Left renal cortex interstitium (tissue), 4 donors: ENCODE measurements at places on chromosomes 11 and 22. TPM values are rescaled to one million over a fixed set of nuclear protein-coding genes. Genes with fewer than 3 reads are reported as not detected.
A peak's percentile ranks its signal among the peaks of the same experiment; 100 is the strongest.

- no peak for DNase-seq
These were observed 133.4 kb upstream of the CSNK2A3 start for GRCh38 chr11:11486423-11486822.

The UPB1 gene
- polyA plus RNA-seq = 0.52 TPM

The UPK3A gene
- polyA plus RNA-seq = 0.93 TPM

GRCh38 chr11:71474771-71475483 is 21.9 kb downstream of the NADSYN1 start:
- DNase-seq = no peak

The SPDYC gene
- 0.16 TPM for polyA plus RNA-seq

DNA sequence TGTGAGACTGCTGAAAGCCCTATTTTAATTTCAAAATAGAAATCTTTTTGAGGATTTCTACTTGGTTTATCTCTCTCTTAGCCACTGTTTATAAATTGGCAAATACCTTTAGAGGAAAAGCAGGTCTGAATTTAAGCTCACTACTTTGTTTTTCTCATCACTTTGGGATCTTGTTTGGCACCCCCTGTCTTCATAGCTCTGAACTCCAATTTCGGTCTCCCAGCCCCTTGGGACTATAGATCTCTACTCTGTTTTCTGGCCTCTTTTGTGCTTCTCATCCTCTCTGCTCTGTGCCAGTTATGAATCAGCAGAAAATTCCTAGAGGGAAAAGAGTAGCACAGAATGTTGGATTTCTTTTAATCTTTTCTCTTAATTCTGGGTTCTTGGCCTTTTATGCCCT is 118.3 kb downstream of the CYP2R1 start:
- DNase-seq = no peak

- no peak for DNase-seq
These were observed 800.9 kb downstream of the BRD1 start for GRCh38 chr22:49026494-49027367.

The RASSF7 gene
- polyA plus RNA-seq = 71.6 TPM

- no peak for DNase-seq
These were observed 74.8 kb upstream of the PITPNB start for GRCh38 chr22:27993774-27994350.

- DNase-seq = peak; percentile 32
These were observed 79.5 kb downstream of the HORMAD2 start for GRCh38 chr22:30159561-30160353.

- no peak for DNase-seq
These were observed 30.6 kb upstream of the PDE2A start for GRCh38 chr11:72704783-72705265.

DNA sequence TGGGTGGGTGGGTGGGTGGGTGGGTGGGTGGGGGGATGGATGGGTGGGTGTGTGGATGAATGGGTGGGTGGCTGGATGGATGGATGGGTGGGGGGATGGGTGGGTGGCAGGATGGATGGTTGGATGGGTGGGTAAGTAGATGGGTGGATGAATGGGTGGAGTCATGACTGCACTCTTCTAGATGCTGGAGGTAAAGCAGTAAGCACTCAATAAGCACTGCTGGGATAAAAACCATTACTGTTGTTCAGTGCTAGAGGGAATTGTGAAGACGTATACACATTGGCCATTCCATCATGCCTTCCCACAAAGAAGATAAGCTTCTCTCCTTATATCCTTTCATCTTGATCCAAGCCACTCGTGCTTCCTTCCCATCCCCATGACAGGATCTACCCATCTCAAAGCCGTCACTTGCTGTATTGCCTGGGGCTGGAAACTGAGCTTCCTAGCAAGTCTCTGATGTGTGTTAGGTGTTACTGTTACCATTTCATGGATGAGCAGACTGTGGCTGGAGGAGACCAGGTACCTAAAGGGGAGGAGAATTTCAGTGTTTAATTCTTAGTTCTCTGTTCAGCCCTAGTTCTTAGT is 74.8 kb downstream of the MICAL2 start:
- DNase-seq = no peak

The HMOX1 gene
- 39.8 TPM for polyA plus RNA-seq

GRCh38 chr11:12321217-12321937 is 56.0 kb upstream of the PARVA start:
- DNase-seq = no peak

DNA sequence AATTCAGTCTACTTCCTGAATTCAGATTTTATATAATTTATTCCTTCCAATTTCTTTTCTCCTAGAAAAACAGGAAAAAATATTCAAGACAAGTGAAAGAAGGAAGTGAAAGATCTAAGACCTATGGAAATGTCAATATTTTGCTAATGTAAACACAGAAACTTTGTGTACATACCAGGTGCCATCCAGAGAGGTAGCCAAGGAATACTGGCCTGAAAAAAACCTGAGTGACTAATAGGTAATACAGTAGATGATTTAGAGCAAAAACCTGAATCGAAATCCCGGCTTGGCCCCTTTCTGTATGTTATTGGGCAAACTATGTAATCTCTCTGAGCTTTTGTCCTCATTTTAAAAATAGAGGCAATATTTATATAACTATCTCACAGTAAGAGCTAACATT is 59.2 kb upstream of the FSHB start:
- no peak for DNase-seq

- no peak for DNase-seq
These were observed 1.5 kb upstream of the TOLLIP start for GRCh38 chr11:1310772-1311468.

DNA sequence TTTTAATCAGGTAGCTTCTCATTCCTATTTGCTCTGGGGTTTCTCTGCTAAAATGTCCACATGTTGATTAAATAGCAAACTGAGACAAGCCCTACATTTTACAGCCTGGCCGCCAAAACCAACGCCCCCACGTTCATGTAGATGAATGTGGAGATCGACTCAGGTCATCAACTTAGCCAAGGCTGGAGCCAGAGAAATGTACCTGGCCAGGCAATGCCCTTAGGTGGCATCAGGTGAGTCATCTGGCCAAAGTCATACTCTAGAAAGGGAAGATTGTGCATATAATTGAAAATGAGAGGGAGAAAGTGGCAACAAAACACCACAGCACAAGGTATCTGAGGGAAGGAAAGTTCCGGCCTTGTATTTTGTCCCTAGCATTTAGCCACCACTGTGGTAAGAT is 37.1 kb upstream of the CCDC89 start:
- no peak for DNase-seq

The DERL3 gene
- 6.6 TPM for polyA plus RNA-seq

GRCh38 chr11:71450939-71451338 is 2.1 kb upstream of the NADSYN1 start:
- no peak for DNase-seq

The ZBED4 gene
- 19.1 TPM for polyA plus RNA-seq

The GPHA2 gene
- polyA plus RNA-seq = 3.1 TPM

The FRMD8 gene
- polyA plus RNA-seq = 24.4 TPM

DNA sequence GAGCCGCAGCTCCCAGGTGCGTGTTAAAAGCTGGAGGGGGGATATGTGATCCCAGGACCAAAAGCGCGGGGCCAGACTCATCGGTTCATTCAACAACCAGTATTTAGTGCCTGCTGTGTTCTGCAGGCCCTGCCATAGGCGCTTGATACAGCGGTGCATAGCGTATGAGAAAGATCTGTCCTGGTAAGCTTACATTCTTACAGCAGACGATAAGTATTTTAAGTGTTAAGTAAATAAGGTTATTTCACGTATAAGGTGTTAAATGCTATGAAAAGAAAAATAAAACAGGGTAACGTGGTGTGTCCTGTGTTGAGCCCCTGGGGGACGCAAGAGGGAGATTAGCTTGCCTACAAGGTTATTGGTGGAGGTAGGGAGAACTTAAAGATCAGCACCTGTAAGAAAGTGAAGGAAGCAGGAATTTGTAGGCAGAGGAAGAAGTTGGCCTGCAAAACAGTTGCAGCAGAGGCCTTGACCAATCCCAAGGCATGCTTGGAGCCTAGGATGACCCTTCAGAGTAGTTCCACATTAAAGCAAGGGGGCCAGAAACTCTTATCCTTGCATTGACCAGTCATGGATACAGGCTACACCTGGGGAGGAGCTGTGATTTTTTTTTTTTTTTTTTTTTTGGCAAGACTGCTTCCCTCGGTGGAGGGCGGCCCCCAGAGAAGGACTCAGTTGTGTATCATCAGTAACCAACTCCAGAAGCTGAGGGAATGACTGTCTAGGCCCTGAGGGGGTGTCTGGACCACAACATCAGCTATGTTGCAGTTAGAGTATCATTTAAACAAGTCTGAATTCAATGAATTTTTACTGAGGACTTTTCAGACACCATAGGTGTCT is 487 bp upstream of the LIPT2 start:
- no peak for DNase-seq

DNA sequence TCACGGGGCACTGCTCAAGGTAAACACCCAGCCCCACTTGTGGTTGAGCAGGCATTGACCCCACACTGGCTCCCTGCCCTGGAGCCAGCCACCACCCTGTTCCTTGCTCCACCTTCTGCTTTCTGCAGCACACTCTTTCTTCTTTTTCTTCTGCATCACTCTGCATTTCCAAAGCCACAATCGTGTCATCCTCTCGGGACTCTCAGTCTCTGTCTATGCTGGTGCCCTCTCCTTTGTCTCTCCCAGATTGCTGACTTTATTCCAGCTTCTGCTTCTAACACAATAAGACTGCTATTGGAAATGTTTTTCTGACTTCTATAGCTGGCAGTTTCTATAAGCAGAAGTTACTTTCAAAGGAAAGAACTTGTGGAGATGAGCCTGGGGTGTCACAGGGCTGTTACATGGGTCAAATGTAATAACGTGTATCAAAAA is 14.4 kb downstream of the GRAP2 start:
- DNase-seq = no peak

DNA sequence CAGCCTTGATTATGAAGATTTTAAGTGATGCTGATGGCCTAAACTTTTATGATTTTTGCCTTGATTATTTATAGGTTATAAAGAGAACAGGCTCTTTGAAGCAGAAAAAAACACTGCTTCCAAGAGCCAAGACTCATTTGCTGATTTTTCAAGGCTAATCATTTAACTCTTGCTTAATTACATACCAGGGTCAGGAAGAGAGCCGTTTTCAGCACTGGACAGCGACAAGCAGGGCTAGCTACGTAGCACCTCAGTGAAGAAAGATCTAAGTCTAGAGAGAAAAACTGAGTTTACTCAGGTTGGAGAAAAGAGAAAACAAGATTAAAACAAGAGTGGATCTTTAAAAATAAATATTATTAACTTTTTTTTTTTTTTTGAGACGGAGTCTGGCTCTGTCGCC is 615.4 kb upstream of the B3GAT1 start:
- no peak for DNase-seq

GRCh38 chr22:47580121-47580520 is 817.7 kb downstream of the TBC1D22A start:
- no peak for DNase-seq

- DNase-seq = no peak
These were observed 434.3 kb downstream of the RAB38 start for GRCh38 chr11:87740968-87741367.

DNA sequence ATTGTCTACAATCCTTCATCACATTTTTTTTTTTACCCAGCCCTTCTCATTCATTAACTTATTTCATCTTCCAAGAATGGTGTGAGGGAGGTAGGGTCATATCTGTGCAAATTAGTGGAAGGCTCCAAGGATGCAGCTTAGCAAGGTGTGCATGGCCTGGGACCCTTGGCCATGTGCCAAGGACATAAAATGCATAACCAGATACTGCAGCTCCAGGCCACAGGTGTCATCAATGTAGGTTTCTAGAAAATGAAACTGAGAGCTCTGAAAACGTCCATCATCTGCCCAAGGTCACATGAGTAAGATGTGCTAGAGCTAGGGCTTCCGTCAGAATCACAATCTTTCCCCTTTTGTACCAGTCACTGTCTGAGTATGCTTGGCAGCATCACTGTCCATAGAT is 29.8 kb downstream of the ANKK1 start:
- DNase-seq = no peak

The PPP2R1B gene
- 19.5 TPM for polyA plus RNA-seq

DNA sequence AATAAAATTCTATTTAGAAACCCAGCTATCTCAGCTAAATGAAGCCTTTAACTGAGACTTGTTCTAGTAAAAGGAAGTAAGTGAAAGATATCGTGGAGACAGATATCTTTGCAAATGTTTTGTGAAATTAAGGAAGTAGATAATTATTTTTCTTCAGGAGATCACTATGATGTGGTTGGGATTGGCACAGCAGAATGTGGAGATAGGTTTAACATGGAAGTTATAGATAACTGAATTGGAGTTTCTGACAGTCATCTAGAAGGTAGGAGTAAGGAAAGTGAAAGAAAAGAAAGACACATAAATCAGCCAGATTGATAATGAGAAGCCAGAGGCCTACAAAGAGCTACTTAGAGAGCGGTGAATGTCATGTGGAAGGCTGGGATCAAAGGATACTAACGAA is 4.7 kb upstream of the CASP5 start:
- DNase-seq = no peak
